ENCODE measurements at places on chromosomes 7 and 10.

- no peak for DNase-seq
Measured at GRCh38 chr10:80517416-80518142, 20.1 kb upstream of the SH2D4B start.

DNA sequence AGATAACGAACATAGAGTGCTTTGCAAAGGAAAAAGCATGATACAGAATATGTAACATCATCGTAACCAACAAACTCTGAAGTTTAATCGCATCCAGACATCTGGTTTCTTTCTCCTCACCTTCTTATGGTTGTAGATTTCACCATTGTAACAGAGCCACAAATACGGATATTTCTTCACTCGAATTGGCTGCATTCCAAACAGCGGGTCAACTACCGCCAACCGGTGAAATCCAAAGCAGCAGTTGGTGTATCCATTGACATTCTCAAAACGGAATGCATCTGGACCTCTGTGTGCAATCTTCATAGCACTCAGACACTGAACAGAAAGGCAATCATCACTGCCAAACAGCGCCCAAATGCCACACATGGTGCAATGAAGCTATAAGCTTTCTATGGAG, 3.4 kb downstream of the ASNS start:
- no peak for DNase-seq

DNA sequence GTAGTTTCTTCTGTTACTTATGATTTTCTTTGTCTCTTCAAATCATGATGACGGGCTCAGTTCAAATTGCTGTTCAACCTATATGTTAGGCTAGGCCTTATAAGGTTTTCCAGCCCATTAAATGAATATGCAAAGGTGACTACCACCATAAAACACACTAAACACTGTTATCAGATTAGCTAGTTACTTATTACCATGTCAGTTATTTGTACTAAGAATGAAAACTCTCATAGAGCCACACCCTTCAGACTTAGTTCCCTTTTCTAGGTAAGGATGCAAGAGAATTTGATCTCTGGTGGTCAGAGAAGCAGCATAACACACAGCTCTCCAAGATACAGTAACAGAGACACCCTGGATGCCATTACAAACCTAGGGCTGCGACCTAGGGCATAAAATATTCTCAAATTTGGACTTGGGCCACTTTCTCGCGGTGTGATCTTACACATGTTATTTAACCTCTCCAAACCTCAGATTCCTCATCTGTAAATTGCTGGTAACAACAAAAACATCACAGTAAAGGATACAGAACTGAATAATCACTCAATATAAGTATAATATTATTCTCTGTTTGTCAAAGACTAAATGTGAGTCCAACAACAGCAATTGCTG, 35.6 kb downstream of the ANKMY2 start:
- peak; percentile 8 for DNase-seq

DNA sequence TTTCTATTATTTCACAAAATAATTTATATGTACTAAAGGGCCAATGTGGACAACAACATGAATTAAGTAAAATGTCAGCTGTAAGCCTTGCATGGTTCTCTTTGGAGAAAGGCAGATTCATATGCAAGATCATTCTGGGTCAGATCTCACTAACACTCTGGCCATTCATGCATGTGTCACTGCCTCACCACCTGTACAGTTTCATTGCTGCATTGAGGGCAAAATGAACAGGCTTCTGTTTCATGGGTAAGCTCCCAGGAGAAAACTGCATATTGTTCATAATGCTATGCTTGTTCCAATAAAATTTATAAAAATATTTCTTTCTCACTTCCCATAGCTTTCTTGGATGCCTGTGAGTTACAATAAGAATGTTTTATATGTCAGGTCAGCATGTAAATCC, 275.2 kb downstream of the ZNF248 start:
- DNase-seq, result no peak

DNA sequence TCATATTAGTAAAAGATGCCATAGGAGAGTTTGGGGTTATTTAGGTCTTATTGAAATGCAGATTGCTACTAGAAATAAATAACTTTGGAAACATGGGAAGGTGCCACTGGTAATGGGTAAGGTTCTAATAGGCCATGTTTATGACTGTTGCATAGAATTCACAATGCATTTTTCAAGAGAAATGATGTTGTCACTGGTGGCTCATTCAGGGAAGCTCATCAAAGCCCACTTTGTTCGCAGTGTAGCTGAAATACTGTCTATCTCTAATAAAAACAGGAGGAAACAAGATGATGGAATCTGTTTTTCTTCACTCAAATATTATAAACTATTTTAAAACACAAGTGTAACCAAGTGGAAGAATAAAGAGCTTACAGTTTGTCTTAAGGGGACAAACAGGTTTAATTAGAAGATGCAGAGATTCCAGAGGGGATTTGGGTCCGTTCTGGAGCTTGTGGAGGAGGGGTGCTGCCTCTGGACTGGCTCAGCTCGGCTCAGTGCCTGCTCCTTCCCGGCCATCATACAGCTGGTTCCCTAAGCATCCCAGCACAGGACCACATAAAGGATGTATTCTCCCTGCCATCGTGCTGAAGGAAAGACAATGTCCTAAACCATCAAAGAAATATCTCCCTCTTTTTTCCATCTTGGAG, 20.4 kb downstream of the OPALIN start:
- DNase-seq, result no peak

GRCh38 chr10:93680412-93681047, 21.9 kb downstream of the FRA10AC1 start:
- peak; percentile 50 for DNase-seq

- DNase-seq, result no peak
Measured at GRCh38 chr7:127066974-127067373, 185.8 kb downstream of the GRM8 start.

- DNase-seq, result no peak
Measured at GRCh38 chr10:109892117-109892516, 31.2 kb downstream of the XPNPEP1 start.

DNA sequence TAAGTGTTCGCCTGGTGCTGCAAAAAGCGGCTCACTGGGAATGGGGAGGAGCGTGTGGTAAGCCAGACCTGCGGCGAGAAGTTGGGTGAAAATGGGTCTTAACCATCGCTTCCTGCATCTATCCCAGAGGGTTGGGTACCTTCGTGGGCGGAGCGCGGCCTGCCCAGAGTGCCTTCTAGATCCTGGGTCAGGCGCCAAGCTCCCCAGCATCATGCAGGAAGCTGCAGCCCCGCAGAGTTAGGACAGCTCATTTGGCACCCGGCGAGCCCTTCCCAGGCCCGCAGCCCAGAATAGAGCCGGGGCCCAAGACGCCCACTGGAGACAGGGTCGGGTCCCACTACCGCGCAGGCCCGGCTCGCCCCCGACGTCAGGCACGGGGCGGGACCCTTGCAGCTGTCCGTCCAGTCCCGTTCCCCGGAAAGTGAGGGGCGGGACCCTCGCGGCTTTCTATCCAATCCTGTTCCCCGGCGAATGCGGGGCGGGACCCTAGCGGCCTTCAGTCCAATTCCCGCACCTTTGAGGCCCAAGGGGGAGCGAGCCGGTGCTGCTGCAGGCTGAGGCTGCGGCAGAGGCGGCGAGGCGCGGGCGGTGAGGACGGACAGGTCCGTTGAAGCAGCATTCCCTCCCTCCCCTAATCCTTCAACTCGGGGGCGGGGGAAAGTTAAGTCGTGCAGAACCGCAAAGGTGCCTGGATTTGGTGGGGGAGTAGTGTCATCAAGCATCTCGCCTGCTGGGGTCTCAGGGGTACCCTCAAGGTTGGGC, at the start of gene CROT:
TSS of gene CROT (plus strand) at position 499 of the 762 bp plus-strand sequence. CDS start 3,405 bp downstream, outside the sequence.
- DNase-seq, result peak; percentile 92

DNA sequence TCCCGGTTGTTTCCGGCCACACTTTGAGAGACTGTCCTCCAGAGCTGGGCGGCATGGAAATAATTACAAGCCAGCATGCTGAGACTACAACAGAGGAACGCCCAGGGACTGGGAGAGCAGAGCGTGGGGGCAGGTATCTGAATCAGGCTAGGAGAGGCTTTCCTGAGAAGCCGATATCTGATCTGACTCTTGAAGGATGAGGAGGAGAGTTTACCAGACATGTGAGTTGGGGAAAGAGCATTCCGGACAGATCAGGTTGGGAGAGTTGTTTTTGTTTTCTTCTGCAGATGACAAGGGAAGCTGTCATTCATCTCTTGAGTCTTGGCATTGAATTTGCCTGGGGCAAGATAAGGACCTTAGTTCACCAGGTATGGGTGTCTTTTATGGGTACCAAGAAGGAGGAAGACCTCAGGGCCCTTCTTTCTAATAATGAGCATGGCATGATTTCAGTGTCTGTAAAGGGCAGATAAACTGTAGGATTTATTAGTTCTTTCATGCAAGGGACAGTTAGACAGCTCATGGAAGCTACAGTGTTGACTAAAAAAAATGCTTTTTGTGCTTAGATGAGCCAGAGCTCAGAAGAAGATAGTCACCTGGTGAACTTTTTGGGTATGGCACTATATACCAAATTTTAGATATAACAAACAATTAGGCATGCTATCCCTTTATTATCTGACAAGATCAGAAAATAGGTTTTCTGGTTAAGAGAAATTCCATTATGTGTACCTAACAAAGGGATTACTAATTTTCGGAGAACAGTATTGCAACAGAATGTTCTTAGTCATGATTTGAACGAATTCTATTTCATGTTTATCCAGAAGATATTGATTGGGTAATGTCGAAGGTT, 36.2 kb downstream of the WBP1L start:
- DNase-seq, result no peak

DNA sequence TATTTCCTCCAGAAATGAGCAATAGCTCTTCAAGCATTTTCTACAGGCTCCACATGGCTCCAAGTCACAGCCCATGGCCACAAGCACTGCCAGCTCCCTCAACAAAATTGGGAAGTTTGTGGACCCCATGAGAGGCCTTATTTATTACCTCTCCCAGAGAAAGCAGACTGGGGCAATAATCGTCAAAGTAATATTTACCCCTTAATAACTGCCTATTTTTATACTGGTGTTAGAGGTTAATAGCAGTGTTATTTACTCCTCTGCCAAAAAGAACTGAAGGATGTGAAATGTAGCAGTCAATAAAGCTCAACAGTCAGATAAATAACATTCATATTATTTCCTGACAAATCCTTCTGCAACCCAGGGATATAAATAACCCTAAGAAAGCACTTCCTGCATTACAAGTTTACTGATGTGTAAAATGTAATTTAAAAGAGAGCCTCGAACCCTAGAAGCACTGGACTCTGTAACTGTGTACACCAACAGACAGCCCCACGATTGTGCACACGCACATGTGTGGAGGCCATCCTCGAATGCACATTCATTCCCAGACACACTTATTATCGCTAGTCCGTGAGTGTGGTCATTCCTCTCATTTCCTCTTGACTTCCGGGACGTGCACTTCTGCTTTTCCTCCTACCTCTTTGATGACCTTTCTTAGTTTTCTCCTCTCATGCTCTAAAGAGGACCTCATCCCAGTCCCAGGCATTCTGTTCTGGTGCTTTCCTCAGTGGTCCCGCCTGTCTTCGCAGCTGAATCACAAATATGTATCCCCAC, 157.4 kb downstream of the EVX1 start:
- DNase-seq, result no peak

DNA sequence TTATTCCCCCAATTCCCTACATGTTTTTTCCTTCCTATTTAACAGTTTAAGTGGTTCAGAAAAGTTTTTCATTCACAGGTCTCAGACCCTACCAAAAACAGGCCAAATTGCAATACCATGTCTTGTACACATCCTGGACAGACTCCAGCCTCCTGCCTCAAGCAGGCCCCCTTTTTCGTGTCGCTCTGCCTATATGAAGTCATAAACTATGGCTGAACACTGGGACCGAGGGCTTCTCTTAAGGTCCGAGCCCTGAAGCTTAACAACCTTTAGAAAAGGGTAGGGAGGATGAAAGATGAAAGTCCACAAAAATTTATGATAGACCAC, 1.4 kb downstream of the FBXW4 start:
- DNase-seq, result peak; percentile 66

- no peak for DNase-seq
Measured at GRCh38 chr10:133045556-133046389, 42.0 kb upstream of the ADGRA1 start.

DNA sequence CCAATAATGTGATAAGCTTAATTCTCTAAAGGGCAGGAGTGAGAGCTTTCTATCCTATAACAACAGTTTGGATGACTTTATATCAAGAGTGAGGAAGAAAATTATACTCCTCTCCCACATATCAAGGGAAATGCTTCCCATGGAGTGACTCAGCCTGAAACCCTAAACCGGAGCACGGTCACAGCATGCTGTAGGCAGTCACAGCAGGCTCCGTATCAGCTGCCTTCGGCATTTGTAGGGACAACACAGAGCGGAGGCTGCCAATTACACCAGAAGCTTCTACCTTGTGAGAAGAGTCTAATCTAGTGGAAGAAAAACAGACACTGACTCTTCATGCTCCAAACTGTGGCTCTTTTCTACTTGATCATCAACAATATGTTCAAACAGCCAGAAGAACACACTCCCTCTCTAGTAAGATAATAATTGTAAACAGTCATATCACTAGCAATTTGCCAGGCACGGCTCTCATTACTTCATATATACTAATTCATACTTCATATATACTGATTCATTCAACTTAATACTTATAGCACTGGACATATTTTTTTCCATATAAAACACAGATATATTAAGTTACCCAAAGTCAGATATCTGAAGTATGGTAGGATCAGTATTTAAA, 65.9 kb downstream of the DGKB start:
- peak; percentile 91 for DNase-seq

DNA sequence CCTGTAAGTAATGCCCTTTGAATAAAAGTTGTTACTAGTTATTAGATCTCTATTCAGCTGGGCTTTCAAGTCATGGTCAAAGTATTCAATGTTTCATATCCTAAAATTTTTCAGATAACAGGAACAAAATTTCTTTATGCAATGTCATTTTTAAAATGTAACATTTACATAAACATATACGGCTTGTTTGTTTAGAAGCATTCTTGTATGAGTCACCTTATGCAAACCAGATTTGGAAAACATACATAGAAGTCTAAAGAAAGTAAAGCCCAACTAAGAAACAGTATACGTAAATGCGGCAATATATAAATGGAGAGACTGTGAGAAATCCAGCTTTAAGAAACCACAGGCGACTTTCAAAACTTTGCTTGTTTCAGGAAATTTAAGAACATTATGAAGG, 10.5 kb downstream of the TMEM168 start:
- peak; percentile 62 for DNase-seq

GRCh38 chr10:114388275-114388674, 16.0 kb downstream of the AFAP1L2 start:
- no peak for DNase-seq

- peak; percentile 48 for DNase-seq
Measured at GRCh38 chr10:73785721-73786511, 510 bp downstream of the ZSWIM8 start.

- no peak for DNase-seq
Measured at GRCh38 chr10:103658049-103658577, 164.6 kb downstream of the NEURL1 start.

Measured in fibroblast of skin of back (primary cell).